Activated CD8-positive, alpha-beta memory T cell treated with anti-CD3 and anti-CD28 coated beads for 48 hours (primary cell): ENCODE measurements at places on chromosomes 7 and 10.

DNA sequence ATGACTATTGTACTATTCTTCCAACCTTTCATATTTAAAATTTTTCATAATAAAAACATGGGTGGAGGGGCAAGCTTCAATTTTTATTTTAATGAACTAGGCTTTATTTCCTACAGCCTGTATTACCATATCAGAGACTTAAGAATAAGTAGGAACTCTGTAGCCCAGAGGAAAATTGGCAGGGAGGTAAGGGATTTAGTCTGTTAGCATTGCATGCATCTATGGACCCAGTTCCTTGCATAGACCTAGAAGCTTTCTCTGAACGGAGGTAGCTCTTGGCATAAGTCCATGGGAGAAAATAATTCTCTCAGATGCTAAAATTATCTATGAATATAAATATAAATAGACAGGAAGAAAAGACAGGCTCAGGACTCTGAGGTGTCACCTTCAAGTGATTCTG lies 31.4 kb upstream of the CCDC6 start:
- DNase-seq = no peak

- no peak for DNase-seq
Observed at GRCh38 chr7:50821457-50822008, 38.8 kb upstream of the GRB10 start.

- no peak for DNase-seq
Observed at GRCh38 chr10:29569795-29570194, 65.0 kb downstream of the SVIL start.

DNA sequence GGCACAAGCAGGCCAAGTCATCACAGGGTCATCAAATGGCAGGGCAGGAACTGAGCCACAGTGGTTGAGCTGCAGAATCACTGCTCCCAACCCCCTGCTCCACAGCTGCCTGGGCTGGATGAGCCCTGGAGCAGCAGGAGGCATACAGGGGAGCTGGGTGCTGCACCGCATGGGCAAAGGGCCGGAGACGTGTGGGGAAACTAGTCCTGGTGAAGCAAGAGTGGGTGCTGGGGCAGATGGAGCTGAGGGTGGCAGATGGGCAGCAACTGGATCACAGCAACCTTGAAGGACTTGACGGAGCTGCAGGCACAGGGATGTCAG lies 16.0 kb upstream of the VOPP1 start:
- DNase-seq = no peak

DNA sequence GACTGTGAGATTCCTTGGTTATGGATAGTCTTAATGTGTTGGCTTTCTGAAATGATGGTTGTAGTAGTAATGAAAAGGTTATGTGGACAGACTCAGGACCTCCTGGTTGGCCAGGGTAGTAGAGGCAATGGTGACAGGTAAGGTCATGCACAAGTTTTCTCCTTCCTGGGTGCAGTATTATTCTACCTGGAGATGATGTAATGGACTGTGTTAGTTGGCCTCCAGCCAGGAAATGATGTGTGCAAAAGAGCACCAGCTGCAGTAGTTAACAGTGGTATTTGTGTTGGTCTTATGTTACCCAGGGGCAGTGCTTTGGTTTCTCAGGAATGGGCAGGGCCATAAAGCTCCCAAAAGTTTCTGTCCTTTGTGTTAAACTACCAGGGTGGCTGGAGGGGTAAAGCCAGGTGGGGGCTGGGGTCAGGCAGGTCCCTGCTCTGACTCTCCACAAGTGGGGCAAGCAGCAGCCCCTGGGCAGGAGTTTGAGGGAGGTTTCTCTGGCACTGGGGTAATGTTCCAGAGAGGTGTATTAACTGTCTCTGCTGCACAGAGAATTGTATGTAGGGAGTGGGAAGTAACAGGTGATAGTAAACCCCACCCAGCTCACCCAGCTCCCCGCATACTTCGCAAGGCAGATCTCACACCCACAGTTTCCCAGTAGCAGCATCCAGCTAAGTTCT lies 36.3 kb downstream of the GPR22 start:
- DNase-seq = no peak

- DNase-seq = no peak
Observed at GRCh38 chr7:156816943-156817572, 75.9 kb downstream of the LMBR1 start.

DNA sequence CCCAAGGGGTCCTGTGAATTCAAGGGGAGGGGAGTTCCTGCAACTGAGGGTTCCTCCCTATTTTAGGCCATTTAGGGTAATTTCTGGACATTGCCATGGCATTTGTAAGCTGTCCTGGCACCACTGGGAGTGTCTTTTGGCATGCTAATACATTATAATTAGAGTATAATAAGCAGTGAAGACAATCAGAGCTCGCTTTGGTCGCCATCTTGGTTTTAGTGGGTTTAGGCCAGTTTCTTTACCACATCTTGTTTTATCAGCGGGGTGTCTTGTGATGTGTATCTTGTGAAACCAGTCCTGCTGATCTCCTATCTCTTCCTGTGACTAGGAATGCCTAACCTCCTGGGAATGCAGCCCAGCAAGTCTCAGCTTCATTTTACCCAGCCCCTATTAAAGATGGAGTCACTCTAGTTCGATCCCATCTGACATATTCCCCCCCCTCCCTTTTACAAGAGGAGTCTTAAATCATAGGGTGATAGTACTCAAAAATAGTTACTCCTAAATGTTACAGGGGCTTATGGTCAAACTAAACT lies 43.2 kb downstream of the SVOPL start:
- DNase-seq = no peak

- DNase-seq = no peak
Observed at GRCh38 chr10:24439935-24440334, 231.0 kb downstream of the KIAA1217 start.

DNA sequence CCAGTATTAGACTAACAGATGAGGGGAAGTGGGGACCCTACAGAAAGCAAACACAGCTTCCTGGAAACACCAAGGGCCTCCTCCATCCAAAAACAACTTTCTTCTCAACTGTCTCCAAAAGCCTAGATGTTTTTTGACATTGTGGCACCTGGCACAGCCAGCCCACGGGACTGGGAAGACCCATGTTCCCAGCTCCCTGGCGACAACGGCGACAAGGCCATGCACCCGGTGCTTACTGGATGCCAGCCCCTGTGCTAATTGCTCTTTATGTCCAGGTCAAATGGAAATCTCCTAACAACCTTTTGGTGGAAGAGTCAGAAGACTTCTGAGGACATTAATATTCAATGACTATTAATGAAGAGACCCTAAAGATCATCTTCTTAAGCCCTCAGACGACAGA lies 7.1 kb downstream of the FGFR2 start:
- DNase-seq = no peak

GRCh38 chr10:130422366-130423324 lies 286.5 kb downstream of the GLRX3 start:
- DNase-seq = no peak

DNA sequence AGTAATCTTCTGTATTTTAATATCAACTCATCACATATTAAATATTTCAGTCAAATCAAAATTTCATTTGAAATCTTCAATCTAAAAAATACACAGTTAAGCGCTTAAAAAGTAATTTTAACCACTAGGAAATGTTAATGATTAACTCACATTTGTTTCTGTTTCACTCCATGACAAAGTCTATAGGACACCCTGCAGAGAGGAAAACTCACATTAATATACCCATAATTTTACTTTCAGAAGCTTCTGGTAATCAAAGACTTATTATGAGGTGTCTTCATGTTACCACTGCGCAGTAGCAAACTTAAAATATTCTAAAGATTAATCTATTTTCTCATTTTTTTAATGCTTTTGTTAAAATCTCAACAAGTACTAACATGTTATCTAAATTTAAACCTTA lies 41.0 kb upstream of the ZNF518A start:
- DNase-seq = no peak

- no peak for DNase-seq
Observed at GRCh38 chr10:4655406-4655805, 170.6 kb upstream of the AKR1E2 start.

- DNase-seq = no peak
Observed at GRCh38 chr10:24463611-24464426, 254.9 kb downstream of the KIAA1217 start.

- no peak for DNase-seq
Observed at GRCh38 chr10:14879928-14880193, 1.2 kb downstream of the SUV39H2 start.

DNA sequence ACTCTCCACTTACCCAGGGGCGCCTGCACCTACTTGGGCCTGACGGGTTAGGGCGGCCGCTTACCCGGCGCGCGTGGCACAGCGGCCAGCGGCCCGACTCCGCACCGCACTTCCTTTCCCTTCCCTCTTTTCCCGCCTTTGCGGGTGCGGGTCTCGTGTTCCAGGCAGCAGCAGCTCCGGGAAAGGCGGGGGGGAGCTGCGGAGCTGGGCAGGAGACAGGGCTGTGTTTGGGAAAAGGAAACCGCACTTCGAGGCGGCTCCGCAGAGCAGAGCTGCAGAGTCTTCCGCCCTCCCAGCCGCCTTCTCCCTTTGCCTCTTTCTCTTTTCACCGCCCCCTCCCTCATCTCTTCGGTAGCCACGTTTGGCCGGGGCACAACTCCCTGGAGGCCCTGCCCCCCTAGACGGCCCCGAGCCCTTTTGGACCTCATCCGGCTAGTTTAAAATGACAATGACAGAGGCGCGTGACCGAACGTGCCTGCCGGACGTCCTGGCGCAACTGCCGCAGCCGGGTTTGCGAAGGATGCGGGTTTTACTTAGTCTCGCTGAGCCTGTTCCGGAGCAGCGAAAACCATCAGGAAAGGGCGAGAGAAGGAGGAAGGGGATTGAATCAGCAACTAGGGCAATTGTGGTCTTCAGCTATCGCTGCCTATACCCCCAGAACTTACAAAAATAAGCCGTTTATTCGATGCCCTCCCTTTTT lies 7.9 kb upstream of the PAX2 start:
- DNase-seq = no peak

DNA sequence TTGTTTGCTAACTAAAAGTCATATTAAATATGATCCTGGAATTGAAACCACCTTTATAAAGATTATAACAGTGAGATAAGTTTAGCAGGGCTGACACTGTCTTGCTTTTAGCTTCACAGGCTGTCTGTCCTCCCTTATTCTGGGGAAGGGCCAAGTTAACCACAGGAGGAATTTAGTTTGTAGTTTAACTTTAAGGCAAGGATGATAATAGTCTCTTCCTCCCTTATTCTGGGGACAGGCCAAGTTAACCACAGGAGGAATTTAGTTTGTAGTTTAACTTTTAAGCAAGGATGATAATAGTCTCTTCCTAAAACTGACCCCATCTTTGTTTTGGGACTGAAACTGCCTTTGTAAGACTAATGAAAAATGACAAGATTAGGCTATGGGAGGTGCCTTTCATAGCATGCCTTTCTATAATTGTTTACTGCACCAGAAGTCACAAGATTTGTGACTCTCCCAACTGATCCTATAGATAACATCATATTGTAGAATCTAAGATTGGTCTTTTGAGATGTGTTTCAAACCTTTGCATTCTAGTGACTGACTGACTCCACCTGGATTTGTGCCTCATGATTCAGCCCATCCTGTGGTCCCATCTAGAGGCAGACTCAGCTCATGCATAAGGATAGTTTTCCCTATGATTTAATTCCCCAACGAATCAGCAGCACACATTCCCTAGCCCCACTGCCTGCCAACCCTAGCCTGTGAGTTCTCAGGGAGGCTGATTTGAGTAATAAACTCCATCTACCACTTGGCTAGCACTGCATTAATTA lies 212.0 kb downstream of the MAGI2 start:
- DNase-seq = no peak

DNA sequence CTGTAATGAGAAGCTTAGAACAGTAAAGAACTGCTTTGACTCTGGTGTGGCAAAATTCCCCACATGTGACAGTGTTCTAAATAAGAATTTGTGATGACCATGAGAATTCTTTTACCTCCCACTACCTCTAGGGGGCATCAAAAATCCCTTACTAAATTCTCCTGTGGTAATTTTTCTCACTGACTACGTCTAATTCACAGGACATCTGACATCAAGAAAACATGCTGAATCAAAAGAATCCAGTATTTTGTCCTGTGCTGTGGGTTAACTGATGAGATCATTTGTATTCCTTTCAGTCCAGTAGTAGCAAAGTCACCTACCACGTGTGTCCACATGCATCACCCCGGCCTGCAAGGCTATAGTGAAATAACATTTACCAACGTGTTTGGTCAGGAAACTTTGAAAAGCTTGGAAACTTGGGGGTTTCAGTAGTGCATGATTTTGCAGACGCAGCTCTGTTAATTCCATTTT lies 103.8 kb downstream of the ATE1 start:
- DNase-seq = no peak

DNA sequence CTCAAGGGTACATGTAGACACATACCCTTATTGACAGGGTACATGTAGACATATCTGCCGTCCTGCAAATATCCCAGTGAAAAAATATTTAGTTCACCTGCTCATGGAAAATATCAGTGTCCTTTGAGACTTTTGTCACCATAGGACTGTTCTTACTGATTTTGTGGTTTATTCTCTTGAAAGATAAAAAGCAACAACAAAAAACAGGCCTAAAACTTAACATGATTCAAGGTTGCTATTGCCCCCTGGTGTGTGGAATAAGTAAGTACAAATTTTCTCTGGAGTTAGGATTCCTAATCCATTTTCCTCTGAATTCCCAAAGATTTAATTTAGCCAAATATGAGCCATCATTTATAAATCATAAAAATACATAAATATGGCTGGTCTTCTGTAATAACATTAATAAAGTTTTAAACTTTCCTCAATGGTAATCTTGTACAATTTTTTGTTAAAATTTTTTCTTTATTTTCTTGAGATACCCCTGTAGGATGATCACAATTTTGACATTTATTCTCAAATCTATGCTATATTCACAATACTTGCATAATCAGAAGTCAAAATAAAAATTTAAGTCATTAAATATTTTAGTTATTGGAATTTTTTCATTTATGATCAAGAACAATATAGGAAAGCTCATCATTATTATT lies 741.4 kb upstream of the POT1 start:
- DNase-seq = no peak

DNA sequence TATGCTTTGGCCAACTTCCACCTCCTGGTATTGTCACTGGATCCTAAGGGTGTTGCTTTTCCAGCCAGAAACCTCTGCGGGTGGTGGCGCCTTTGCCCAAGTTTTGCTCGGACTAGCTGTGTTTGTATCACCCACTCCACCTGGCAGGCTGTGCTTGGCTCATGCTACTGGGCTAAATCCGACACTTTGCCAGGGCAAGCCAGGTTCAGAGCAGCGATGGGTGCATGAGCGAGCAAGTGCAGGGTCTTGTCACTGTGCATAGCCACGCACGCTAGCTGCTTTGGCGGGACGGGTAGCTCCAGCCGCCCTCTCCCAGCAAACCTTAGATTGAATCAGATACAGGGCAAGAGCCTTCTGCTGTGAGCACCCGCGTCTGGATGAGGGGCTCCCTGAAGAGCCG lies 737.5 kb downstream of the PCDH15 start:
- no peak for DNase-seq
